ENCODE measurements at places on chromosomes 12 and 14.

- no peak for DNase-seq
Measured at GRCh38 chr12:42161529-42161928, 16.9 kb upstream of the GXYLT1 start.

- DNase-seq = no peak
Measured at GRCh38 chr12:116528065-116528464, 31.1 kb upstream of the MAP1LC3B2 start.

DNA sequence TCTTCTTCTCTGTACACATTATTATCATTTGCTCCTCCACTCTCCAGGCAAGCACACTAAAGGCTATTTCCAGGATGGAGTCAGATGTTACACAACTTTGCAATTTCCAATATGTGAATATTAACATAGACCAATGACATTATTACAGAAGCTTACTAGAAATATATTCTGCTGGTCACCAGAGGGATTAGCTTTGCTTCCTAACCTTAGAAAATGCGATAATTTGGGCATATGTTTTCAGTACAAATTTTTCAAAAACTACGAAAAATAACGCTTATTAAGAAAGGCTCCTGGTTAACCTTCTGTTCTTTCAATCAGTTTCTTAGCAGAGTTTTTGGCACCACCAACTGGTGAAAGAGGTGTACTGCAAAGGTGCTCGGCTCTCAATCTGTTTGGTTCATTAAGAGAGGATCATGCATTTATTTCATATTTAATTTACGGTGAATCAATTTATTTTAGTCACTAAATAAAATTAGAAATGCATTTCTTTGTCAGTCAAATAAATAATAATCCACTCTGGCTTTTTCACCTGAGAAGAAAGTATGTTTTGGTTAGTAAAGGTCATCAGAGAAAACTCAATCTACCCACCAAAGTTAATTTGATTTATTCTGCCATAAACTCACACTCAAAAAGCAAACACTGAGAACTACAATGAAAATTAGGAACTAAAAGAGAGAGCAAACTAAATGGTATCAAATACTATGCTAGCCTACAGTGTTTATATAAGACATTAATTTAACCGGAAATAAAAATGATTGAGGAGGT, 39.2 kb downstream of the EFCAB11 start:
- no peak for DNase-seq

GRCh38 chr14:34164162-34164864, 213.4 kb upstream of the EGLN3 start:
- DNase-seq = no peak

- no peak for DNase-seq
Measured at GRCh38 chr14:91521061-91521640, 11.0 kb upstream of the PPP4R3A start.

DNA sequence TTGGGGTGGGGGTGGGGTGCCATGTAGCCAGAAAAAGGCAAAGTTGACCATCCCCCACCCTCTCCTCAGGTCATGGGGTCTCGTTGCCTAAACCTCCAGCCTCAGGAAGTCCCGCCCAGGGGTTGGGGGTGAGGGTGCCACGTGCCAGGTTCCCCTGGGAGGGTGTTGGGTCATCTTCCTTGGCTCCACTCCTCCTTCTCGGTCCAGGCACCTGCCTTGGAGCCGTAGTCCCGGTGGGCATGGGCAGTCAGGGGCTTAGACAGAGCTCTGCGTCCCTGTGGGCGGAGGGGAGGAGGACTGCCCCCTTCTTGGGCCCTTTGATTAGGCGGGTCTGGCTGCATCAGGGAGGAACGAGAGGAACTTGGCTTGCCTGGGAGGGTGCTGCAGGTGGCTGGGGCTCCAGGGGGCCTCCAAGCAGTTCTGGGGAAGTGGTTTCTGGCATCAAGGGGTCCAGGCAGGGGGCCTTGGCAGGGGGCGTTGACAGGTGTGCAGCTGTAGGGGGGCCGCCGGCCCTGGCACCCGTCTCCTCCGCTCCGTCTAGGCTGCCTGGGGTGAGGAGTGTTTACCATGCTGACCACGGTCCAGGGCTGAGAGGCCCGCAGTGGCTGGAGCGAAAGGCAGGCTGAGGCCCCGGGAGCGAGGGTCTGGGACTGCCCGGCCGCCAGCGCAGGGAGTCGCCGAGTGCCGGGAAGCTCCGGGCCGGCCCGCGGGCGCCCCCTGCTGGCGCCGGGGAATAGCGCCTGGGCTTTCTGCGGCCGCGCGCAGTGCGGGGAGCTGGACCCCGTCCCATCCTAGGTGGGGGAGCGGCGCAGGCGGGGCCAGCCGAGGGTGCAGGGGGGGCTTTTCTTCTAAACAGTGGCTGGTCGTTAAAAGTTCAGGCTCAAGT, 7.9 kb downstream of the SETD1B start:
- peak; percentile 80 for DNase-seq

GRCh38 chr12:110726708-110727369, 15.9 kb downstream of the PPP1CC start:
- DNase-seq = no peak

DNA sequence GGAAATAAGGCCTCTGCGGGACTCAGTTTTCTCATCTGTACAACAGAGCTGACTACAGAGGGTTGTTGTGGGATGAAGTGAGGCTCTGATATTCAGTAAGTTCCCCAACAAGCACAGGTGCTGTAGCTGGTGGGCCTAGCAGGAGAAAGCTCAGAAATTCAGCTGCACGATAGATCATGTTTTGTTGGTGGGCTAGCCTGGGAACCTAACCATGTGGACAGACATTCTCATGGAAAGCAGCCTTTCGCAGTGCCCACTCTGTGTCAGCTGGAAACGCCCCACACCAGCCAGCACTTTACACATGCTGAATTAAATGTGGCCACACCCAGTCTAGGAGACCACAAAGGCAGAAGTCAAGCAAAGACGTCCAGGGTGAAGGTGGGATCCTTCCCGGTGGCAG, 16.1 kb downstream of the PITPNM2 start:
- no peak for DNase-seq

- no peak for DNase-seq
Measured at GRCh38 chr12:130127532-130127911, 34.7 kb upstream of the FZD10 start.

DNA sequence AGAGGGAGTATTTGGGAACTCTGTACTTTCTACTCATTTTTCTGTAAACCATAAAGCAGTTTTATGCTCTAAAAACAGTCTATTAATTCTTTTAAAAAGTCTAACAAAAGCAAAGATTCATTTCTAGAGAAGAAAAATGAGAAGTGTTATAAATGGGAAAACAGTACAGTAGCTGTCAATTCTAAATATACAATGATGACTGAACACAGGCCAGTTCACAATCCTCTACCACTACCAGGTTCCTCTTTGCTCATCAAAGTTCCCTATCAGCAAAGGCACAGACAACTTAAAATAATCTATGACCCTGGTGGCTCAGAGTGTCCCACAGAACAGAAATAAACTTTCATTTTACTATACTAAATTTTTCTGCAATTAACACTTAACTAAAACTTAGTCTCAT, 12.5 kb downstream of the NAA25 start:
- no peak for DNase-seq

- peak; percentile 64 for DNase-seq
Measured at GRCh38 chr12:131608740-131609690, 101.9 kb upstream of the SFSWAP start.

DNA sequence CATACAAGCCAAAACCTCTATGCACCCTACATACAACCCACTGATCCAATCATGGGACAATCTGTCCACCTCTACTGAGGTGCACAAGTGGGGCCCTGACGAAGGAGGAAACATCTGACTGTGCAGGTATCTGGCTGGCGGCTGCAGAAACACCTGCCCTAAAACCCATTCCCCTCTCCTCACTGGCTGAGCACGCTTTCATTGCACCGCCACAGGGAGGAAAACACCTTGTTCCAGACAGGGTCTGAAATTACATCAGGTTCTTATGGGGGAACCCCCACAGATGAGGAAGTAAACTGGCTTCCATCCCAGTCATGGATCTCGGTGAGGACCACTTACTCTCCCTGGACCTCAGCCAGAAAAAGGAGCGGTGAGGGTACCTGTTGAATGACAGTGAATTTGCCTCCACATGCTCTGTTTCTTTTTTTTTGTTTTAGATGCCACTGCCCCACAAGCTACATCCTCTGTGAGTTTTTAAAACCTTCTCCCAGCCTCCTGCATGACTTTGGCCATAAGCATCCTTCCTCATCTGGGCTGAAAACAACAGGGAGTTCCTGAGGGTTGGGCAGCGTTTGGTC, 23.8 kb upstream of the DGLUCY start:
- DNase-seq = no peak
